CD4-positive, alpha-beta memory T cell (primary cell): ENCODE measurements at places on chromosomes 5 and 9. TPM values are rescaled to one million over a fixed set of nuclear protein-coding genes. Genes with fewer than 3 reads are reported as not detected.

The SVEP1 gene
- polyA plus RNA-seq = not detected

The PCDHGB6 gene
- 0.11 TPM for polyA plus RNA-seq

The PCDH12 gene
- polyA plus RNA-seq = 0.13 TPM

The C5orf22 gene
- 27.6 TPM for polyA plus RNA-seq

The INSL6 gene
- polyA plus RNA-seq = not detected

The CDH9 gene
- not detected for polyA plus RNA-seq

DNA sequence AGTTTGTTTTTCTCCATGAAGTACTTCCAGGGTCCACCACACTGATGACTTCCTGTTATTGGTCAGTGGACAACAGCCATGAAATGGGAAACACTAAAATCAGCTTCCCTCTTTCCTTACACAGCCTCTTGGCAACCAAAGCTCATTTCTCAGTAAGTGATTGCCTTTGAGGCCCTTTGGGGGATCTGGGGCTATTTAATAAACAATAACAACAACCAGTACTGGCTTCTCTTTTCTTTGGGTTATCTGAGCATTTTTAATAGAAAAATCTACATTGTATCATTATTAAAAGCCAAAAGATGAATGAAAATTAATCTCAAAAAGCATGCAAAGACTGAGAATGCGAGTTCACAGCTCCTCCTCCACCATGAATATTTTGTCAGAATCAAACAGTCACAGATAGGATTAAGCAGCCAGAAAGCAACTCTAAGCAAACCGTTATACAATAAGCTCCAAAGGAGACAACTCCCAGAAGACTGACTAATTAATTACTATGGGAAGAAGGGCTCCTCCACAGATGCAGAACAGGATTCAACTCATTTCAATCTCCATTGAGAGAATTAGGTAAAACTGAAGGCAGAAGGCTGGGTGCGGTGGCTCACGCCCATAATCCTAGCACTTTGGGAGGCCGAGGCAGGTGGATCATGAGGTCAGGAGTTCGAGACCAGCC, 68.3 kb downstream of the SERINC5 start:
- DNase-seq = no peak
- H3K27me3 ChIP-seq = no peaks in the 10 kb centered on the region
- H3K4me1 ChIP-seq = peaks cover 98% of the 10 kb centered on the region
- H3K4me3 ChIP-seq = no peak overlapping the region

- DNase-seq = no peak
- H3K27ac ChIP-seq = no peak overlapping the region
- H3K27me3 ChIP-seq = no peaks in the 10 kb centered on the region
These were observed 173.6 kb downstream of the DEPDC1B start for GRCh38 chr5:60526336-60526875.

GRCh38 chr5:27830546-27830945, 792.2 kb upstream of the CDH9 start:
- no peak overlapping the region for H3K4me3 ChIP-seq
- H3K27me3 ChIP-seq = no peaks in the 10 kb centered on the region
- DNase-seq = no peak
- no peak overlapping the region for H3K27ac ChIP-seq
- H3K36me3 ChIP-seq = no peaks in the 10 kb centered on the region
- no peaks in the 10 kb centered on the region for H3K4me1 ChIP-seq

GRCh38 chr5:157049605-157050004, 9.3 kb downstream of the HAVCR1 start:
- no peak for DNase-seq
- H3K27me3 ChIP-seq = no peaks in the 10 kb centered on the region
- H3K4me1 ChIP-seq = peaks cover 17% of the 10 kb centered on the region
- H3K36me3 ChIP-seq = no peaks in the 10 kb centered on the region

- H3K27me3 ChIP-seq = no peaks in the 10 kb centered on the region
- DNase-seq = no peak
- H3K4me3 ChIP-seq = no peak overlapping the region
- no peaks in the 10 kb centered on the region for H3K36me3 ChIP-seq
- H3K27ac ChIP-seq = no peak overlapping the region
These were observed 123.1 kb downstream of the TLE4 start for GRCh38 chr9:79694676-79695400.

- no peaks in the 10 kb centered on the region for H3K27me3 ChIP-seq
- no peaks in the 10 kb centered on the region for H3K4me1 ChIP-seq
- no peak overlapping the region for H3K27ac ChIP-seq
- H3K36me3 ChIP-seq = no peaks in the 10 kb centered on the region
These were observed 97.8 kb upstream of the RUFY1 start for GRCh38 chr5:179452356-179453230.

GRCh38 chr5:95102080-95102479, 182.8 kb downstream of the MCTP1 start:
- no peaks in the 10 kb centered on the region for H3K4me1 ChIP-seq
- H3K36me3 ChIP-seq = no peaks in the 10 kb centered on the region
- H3K27me3 ChIP-seq = no peaks in the 10 kb centered on the region

DNA sequence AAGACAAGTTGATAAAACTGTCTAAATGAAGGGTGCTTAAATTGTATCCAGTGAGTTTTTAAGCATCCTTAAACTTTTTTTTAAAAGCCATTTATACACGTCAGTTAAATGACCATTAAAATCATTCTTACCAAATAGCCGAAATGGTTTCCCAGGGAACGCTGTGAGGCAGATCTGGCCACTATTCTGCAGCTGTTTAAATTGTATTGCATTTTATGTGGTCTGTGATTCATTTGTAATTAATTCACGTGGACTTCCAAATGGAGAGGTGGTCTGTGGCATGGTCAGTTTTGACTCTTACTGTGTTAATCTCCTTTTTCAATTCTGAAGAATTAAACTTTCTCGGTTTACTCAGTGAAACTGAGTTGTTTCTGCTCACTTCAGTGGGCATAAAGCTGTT, 113.7 kb upstream of the OTULINL start:
- H3K27ac ChIP-seq = no peak overlapping the region
- H3K27me3 ChIP-seq = no peaks in the 10 kb centered on the region
- no peak overlapping the region for H3K4me3 ChIP-seq
- no peak for DNase-seq

DNA sequence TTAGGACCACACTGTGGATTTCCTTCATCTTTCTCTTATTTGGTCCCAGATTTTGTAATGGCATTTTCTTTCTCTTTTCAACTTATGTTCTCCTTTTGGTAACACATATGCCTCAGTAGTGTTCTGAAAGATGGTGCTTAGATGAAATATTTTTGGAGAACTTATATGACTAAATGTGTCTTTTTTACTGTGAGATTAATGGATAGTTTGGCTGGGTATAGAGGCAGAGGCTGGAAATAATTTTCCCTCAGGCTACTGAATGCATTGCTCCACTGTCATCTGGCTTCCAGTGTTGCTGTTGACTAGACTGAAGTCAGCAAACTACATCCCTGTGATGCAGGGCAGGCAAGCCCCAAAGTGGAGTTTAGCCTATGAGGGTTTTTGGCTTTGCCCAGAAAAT, 450.9 kb downstream of the DMAC1 start:
- no peaks in the 10 kb centered on the region for H3K36me3 ChIP-seq
- no peaks in the 10 kb centered on the region for H3K27me3 ChIP-seq
- no peak overlapping the region for H3K4me3 ChIP-seq
- H3K27ac ChIP-seq = no peak overlapping the region
- no peaks in the 10 kb centered on the region for H3K4me1 ChIP-seq

- H3K27ac ChIP-seq = no peak overlapping the region
- no peak for DNase-seq
- H3K4me1 ChIP-seq = no peaks in the 10 kb centered on the region
- no peaks in the 10 kb centered on the region for H3K27me3 ChIP-seq
- no peak overlapping the region for H3K4me3 ChIP-seq
These were observed 137.8 kb downstream of the ROR2 start for GRCh38 chr9:91812191-91812590.

DNA sequence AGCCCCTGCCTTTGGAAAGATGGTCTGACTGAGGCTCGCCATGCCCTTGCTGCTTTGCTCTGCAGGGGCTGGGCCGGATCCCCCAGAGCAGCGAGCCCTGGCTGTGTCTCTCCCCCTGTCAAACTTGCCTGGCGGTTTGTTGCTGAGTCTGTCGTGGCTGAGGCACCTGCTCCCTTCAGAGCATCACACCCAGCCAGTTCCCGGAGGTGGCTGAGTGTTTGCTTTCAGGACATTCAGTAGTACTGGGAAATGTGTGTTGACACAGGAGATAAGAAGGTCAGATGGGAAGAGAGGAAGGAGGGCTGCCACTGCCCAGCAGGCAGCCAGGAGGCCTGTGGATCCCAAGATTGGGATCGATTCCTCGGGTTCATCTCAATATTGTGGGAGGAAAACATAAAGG, 62.9 kb downstream of the GADD45G start:
- no peaks in the 10 kb centered on the region for H3K4me1 ChIP-seq
- no peak overlapping the region for H3K4me3 ChIP-seq

DNA sequence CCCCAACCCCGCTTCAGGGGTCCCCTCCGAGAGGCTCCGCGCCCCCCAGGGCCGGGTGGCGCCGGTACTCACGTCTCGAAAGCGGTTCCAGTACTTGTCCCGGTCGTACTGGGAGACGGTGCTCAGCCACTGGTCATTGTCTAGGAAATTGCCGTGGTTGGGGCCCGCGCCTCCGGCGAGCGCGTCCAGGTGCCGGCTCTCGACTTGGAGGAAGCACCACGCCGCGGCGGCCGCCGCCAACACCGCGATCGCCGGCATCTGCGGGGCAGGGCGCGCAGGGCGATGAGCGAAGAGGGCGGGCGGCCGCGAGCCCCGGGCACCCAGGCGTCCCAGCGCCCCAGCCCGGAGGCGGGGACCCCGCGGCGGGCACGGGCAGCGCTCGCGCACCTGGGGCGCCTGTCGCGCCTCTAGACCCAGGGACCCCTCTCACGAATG, 808 bp downstream of the SPOCK1 start:
- DNase-seq = no peak
- H3K36me3 ChIP-seq = no peaks in the 10 kb centered on the region
- no peak overlapping the region for H3K27ac ChIP-seq
- no peaks in the 10 kb centered on the region for H3K27me3 ChIP-seq
- no peak overlapping the region for H3K4me3 ChIP-seq

DNA sequence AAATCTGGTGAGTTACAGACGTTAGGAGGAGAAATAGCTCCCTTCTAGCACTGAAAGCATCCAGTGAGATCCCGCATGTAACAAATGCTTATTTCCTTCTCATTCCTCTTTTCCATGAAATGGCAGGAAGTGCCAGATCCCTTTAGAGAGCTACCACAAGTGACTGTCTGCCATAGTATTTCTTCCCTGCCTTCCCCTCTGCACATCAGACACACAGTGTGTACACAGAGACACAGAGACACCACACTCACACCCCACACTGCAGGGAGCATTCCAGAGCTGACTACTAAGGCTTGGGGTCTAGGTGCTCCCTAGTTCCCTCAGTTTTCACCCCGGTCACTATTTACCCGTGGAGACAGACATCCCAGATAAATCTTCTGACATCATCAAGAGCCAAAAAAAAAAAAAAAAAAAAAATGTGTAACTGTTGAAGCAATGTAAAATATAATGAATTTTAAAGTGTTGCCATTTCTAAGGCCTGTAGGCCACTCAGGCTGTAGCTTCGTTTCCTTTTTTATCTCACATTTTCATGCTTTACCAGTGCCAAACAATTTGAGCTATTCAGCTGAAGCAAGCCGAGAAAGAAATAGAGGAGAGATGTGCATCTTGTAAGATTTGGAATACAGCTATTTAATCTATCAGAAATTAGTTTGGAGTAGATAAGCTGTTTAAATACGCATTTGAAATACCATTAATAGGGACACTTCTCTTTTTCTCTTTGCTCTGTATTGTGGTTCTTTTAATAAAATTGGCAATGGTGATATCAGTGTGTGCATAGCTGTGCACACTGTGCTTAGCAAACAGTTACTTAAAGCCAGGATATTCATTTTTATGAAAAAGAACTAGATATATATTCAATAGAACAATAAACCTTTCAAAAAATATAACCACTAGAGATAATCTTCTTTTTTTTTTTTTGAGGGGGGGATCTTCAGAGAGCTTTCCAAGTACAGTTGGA, 405.5 kb downstream of the PDE4D start:
- H3K36me3 ChIP-seq = no peaks in the 10 kb centered on the region
- no peak overlapping the region for H3K4me3 ChIP-seq
- H3K27ac ChIP-seq = no peak overlapping the region
- no peaks in the 10 kb centered on the region for H3K27me3 ChIP-seq
- H3K4me1 ChIP-seq = no peaks in the 10 kb centered on the region

DNA sequence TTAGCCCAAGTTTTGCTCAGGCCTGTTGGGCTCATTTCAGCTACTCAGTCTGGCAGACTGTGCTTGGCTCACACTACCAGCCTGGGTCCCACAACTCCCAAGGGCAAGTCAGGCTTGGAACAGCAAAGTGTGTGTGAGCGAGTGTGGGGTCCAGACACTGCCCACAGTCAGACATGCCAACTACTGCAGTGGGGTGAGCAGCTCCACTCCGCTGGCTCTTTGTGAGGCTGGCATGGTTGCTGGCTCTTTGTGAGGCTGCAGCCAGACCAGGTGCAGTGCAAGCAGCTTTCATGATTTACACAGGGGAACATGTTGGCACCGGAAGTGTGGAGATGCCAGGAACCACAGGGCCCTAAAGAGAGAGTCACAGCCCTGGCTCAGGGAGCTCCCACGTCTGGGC, 606.7 kb upstream of the FAM174A start:
- no peaks in the 10 kb centered on the region for H3K36me3 ChIP-seq
- no peak for DNase-seq
- H3K27ac ChIP-seq = no peak overlapping the region
- no peaks in the 10 kb centered on the region for H3K27me3 ChIP-seq
- no peaks in the 10 kb centered on the region for H3K4me1 ChIP-seq

DNA sequence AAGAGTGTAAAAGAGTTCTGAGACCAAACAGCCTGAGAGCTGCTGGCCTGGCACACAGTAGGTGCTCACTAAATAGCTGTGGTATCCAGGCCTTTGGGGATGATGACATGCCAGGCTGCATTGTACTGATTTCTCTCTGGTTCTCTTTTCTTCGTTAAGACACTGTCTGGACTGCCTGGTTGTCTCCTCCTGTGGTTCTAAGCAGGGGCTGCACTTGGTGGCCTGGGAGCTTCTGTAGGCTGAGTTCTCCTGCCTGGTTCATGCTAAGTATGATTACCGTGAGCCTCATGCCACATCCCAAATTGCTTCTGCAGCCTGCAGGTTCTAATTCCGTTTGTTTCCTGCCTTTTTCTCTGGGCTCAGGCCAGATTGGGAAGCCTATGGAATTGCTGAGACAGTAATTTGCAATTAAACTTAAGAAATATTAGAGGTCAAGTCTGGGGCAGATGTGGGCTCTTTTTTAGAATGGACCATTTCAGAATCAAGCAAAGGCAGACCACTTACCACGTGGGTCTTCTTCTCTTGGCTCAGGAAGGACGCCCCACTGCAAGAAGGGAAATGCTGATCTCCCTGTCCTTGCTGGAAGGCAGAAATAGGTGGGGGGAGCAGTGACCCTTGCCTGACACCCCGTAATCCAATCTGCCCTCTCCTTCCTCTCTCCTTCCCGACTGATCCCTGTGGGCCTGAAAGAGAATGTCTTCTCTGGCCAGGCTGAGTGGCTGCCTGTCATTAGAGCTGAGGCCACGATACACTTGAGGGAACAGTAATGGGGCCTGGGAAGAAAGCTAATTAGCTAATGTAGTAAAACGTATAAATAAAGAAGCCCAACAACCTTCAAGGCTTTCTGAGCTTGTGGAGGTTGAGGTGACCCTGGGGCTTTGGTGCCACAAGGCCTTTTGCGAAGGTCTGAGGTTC, 21.9 kb upstream of the BOD1 start:
- no peaks in the 10 kb centered on the region for H3K4me1 ChIP-seq
- DNase-seq = no peak
- no peaks in the 10 kb centered on the region for H3K36me3 ChIP-seq
